ENCODE measurements at places on chromosomes 5 and 9. TPM values are rescaled to one million over a fixed set of nuclear protein-coding genes. Genes with fewer than 3 reads are reported as not detected.

MED27 gene
- total RNA-seq, result 32.5 TPM

- no peak overlapping the region for H3K4me3 ChIP-seq
- H3K27me3 ChIP-seq, result no peaks in the 10 kb centered on the region
- peaks cover 1% of the 10 kb centered on the region for H3K36me3 ChIP-seq
- no peak overlapping the region for H3K27ac ChIP-seq
Measured at GRCh38 chr9:112884101-112884500, 6.6 kb downstream of the SLC46A2 start.

UGT3A1 gene
- total RNA-seq, result not detected

DNA sequence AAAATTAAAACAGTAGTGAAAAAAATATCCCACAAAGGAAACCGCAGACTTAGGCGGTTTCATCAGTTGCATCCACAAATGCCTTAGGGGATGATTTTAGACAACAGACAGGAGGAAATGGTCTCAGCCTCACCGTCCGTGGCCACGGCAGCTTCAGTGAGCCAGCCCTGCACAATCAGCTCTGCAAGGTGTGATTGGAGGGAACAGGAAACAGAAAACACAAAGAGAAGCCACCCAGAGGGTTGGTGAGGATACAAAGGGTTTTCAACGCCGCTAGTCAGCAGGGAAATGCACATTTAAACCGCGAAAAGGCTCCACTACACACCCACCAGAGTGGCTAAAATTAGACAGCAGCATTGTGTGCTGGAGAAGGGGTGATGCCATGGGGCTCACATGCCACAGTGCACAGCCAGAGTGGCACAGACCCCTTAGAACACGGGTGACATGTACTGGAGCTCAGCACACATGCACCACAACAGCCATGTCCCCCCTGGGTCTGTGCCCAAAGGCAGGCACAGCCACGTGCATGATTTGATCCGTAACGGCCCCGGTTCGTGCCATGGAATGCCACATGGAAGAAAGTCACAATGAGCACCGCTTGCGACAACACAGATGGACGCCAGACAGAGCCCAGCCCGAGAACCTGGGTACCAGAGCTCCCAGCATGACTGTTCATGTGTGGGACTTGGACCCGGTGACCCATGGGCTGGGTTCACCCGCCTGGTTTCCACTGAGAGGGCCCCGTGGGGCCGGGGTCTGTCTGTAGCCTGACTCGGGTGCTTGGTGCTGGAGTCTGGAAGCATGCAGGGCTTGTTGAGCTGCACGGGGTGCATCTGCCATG lies 18.3 kb upstream of the TERT start:
- H3K4me3 ChIP-seq, result no peak overlapping the region
- peaks cover 71% of the 10 kb centered on the region for H3K4me1 ChIP-seq
- H3K27me3 ChIP-seq, result no peaks in the 10 kb centered on the region

ANKRD34B gene
- not detected for total RNA-seq

Data from activated CD8-positive, alpha-beta T cell treated with anti-CD3 and anti-CD28 coated beads for 36 hours (primary cell).